ENCODE measurements at places on chromosomes 13 and 19.

GRCh38 chr19:38989066-38989605 lies 13.6 kb upstream of the FBXO17 start:
- DNase-seq = no peak

DNA sequence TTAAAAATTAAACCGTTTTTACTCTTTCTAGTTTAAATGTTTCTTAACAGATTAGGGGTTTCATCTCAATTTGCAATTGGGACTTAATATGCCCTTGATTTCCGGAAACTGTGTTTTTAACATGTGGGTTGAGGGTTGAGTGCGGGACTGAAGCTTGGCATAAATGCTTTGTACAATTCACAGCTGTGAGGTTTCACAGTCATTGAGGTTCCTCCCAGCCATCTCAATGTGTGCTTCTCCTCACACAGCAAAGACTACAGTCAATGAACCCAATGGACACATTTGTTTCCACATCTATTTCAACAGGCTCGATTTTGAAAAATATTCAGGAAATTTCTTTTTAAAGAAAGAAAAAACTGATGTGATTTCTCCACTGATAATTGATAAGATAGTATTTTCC lies 328.6 kb downstream of the TBC1D4 start:
- DNase-seq = no peak

DNA sequence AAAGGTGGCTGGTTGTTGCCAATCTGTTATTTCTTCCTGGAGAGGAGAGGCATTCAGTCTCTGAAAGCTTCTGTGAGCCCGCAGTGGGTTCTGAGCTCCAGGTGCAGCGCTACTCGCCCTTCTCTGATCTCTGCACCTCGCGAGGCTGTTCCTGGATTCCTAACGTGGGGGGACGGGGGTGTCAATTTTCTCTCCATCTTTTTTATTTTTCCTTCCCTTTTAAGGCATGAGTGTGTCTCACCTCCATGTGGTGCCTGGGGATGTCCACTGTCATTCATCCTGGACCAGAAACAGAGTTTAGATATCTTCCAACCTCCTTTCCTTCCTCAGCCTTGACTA lies 626 bp downstream of the ZNF233 start:
- no peak for DNase-seq

DNA sequence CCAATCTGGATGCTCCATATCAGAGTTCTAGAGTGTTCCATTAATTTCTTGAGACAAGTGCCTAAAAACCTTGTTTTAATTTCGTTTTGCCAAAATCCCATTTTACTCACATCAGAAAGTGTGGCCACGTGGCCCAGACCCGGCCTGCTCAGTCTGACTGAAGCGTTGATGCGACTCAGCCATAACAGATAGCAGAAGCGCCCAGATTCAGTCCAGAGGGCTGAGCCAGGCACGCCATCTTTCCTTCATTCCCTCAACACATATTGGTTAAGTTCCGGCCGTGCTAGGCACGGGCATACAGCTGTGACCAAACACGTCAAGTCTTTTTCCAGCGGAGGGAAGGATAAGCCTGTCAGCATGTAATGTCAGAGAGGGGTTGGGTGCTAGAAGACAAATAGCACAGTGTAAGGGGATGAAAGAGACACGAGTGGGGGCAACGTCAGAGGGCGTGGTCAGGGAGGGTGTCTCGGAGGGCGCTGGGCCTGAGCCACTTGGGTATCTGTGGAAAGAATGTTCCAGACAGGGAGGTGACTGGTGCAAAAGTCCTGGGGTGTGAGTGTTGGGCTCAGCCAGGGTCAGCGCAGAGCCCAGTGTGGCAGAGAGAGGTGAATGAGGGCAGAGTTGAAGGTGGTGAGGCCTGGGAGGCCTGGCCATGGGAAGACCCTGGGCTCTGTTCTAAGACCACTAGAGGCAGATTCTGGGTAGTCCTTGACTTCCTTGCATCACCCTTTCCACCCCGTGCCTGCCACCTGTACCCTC lies 3.1 kb downstream of the F10 start:
- DNase-seq = no peak

GRCh38 chr19:4313847-4314490 lies 9.6 kb downstream of the FSD1 start:
- no peak for DNase-seq

- peak; percentile 66 for DNase-seq
These were observed at the start of gene ETHE1 for GRCh38 chr19:43526884-43527859. TSS of gene ETHE1 (minus strand) at chr19:43527201. CDS start at chr19:43527177, 24 bp downstream.

DNA sequence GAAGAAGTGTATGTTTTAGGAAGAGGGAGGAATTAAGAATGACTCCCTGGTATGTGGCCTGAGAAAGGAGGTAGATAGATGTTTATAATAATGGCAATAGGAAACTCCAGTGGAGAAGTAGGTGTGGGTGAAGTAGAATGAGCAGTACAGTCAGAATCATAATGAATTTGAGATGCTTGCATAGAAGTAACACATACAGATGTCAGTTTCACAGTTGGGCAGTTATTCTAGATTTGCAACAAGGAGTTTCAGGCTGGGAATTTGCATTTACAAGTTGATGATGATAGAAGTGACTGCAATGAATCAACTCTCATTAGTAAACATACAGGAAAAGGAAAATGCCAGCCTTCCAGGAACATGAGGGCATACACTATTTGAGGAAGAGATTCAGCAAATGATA lies 149.0 kb downstream of the SLITRK1 start:
- DNase-seq = no peak
